EL (cell line): ENCODE measurements at places on chromosomes 5 and 9.

- peak; percentile 55 for DNase-seq
Measured at GRCh38 chr9:90991953-90992352, 190.3 kb downstream of the SYK start.

DNA sequence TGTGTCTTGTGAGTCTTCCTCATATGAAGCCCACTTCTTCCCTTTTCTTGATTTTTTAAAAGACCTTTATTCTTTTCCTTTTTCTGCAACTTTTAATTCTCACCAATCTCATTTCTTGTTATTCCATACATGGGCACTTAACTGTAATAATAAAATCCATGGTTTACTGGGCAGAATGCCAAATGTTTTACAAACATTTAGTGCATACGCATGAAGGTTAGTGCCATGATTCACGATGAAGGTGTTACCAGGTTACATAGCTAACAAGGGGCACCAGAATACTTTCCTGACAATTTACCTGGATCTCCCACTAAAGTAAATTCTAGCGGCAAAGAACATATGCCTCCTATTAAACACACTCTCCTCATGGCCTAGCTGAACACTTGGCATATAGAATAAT is 28.5 kb downstream of the MAN2A1 start:
- DNase-seq, result no peak

GRCh38 chr5:110096419-110096818 is 406.7 kb downstream of the MAN2A1 start:
- no peak for DNase-seq

DNA sequence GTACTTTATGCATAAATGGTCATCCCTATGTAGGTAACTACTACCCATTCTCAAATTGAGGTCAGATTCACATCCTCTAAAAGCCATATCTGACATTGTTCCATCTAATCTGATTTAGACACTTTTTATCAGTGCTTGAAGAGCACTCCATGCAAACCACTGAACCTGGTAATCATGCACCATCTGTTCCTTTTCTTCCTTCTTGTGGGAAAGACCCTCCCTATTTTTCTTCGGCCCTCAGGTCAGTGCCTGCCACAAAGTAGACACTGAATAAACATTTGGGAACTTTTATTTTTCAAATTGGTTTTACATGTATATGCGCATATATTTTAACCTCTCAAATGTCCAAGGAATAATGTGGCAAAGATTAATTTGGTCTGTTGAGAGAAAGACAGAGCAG is 26.0 kb upstream of the PDE4D start:
- no peak for DNase-seq

GRCh38 chr5:172870291-172870714 is 36.3 kb downstream of the ERGIC1 start:
- peak; percentile 93 for DNase-seq

DNA sequence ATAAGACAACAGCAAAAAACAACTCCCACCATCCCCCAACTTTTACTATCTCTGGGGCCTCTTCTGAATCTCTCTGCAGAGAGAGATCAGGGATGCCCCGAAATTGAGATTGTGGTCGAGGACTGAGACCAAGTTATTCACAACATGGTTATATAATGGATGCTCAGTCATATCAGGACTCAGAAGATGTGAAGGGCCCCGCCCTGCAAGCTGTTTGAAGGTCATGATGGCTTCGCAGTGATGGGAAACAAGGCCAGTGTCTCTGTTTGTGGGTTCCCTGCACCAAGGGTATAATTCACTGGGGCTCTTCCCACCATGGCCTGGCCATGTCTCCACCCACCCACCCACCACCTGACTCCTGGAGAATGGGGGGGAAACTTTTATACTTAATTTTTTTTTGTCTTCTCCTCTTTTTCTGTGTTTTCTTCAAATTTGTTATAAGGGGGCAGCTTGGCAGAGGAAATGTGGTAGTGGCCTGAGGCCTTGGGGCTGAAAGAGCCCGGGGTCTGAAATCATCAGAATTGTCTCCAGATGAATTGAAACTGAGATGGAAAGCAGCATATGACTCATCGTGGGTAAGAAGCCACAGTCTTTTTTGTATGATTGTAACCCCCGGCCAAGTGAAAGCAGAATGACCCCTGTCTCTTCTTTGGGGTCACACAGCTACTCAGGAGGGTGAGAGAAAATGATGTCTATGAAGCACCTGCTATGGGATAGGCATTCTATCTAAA is 15.0 kb upstream of the TEX48 start:
- DNase-seq, result peak; percentile 74
